CD8-positive, alpha-beta memory T cell (primary cell): ENCODE measurements at places on chromosomes 11 and 22. TPM values are rescaled to one million over a fixed set of nuclear protein-coding genes. Genes with fewer than 3 reads are reported as not detected.

MAPK8IP2 gene
- total RNA-seq = 0.20 TPM

BDNF gene
- total RNA-seq = not detected

PATE4 gene
- total RNA-seq = not detected

SFI1 gene
- total RNA-seq = 129 TPM

PTGDR2 gene
- 0.42 TPM for total RNA-seq

NAALADL1 gene
- 13.3 TPM for total RNA-seq

TNNI2 gene
- total RNA-seq = 0.33 TPM

MUC15 gene
- not detected for total RNA-seq

PIH1D2 gene
- total RNA-seq = 0.38 TPM

GRCh38 chr11:109956124-109956793 is 136.9 kb upstream of the ZC3H12C start:
- DNase-seq = no peak

GRCh38 chr11:84714316-84714780 is 912.8 kb downstream of the DLG2 start:
- DNase-seq = no peak

GRCh38 chr11:131033151-131033651 is 116.9 kb upstream of the SNX19 start:
- no peak for DNase-seq

GRCh38 chr22:42910221-42910942 is 53.3 kb upstream of the ARFGAP3 start:
- DNase-seq = no peak

DNA sequence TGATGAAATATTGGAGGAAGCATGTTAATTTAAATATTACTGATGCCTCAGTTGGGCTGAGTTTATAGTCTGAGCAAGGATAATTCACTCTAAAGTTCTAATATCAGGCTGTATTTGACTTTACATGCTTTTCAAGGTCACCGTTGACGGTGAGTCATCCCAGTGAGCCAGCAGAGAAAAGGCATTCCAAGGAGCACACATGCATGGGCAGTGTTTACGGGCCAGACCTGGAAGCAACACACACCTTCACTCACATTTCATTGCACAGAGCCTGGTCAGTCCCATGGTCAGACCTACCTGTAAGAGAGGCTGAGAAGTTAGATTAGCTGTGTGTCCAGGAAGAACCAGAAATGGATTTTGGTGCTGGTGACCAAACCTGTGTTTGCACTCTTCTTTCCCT is 53.5 kb downstream of the COMMD9 start:
- DNase-seq = no peak

GRCh38 chr22:42321908-42322561 is 51.6 kb upstream of the TCF20 start:
- DNase-seq = no peak

DNA sequence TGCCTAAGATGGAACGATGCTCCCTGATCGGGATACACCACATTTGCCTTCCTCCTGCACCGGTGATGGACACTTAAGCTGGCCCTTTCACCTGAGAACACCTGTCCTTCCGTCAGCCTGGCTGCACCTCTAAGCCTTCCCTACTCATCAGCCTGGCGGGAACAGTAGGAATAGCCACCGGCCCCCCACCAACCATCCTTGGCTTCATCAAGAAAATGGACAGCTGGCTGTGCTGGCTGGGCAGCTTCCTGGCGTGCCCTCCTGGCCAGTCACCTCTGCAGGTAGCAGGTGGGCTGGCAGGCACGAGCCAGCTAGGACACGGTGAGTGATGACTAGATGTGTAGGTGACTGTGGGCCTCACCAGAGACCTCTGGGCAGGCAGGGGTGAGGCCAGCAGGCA is 142.8 kb downstream of the CTTN start:
- DNase-seq = peak; percentile 28

DNA sequence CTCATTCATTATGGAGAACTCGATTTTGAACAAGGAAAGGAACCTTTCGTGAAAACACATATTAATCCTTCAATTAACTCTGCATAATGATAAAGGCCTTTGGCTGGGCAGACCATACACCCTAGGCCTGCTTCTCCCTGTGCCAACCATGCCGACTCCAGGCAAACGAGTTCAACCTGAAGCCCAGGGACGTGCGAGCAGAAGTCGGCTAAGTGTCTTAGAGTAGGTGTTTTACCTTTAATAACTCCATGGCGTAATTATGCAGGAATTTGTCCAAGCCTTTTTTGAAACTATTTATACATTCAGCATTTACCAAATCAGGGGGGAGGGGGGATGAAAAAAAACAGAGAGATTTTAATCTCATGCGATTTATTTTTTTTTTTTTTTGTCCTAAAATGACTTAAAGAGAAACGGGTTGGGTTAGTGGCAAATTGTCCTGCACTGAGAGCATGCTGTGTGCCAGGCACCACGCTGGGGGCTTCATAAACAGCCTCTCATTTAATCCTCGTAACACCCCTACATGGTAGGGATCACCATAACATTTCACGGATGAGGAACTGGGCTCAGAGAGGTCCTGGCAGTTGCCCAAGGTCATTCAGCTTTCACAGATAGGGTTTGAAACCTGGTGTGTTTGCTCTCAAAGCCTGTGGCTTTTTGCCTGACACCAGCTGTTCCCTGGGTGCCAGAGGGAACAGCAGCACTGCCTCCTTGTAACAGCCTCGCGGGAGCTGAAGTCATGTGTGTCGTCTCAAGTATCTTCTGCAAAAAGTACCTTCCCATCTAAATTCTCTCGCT is 423.9 kb downstream of the MN1 start:
- no peak for DNase-seq

GRCh38 chr11:105734426-105734825 is 124.6 kb downstream of the GRIA4 start:
- no peak for DNase-seq

DNA sequence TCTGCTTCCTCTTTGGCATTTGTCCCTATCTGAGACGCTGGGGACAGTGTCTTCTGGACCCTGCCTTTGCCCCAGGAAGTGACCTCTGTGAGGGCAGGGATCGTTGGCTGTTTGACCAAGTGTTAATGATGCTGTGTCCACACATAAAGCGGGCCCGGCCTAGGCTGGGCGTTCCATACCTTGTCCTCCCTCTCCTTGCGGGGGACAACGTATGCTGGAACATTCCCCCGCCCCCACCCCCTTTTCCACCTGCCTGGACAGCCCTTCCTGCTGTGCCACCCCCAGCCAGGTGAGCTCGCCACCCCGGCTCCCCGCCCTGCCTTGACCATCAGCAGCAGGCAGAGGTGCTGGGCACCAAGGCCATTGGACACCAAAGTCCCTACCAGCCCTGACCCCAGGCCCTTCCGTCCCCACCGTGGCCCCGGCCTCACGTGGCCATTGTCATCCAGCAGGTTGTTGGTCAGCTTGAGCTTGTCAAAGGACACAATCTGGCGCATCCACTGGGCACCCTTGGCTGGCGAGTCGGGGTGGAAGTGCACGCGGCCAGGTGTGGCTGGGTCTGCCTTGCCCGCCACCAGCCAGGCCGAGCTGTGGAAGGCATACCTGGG is 4.1 kb upstream of the NUDT8 start:
- no peak for DNase-seq

- peak; percentile 79 for DNase-seq
These were observed at the start of the genes IGHMBP2 and MRPL21 for GRCh38 chr11:68903288-68904247. IGHMBP2 (plus strand) TSS chr11:68903891; CDS start chr11:68903953, 62 bp downstream. MRPL21 (minus strand) TSS chr11:68903832; CDS start chr11:68903810, 22 bp downstream.

DNA sequence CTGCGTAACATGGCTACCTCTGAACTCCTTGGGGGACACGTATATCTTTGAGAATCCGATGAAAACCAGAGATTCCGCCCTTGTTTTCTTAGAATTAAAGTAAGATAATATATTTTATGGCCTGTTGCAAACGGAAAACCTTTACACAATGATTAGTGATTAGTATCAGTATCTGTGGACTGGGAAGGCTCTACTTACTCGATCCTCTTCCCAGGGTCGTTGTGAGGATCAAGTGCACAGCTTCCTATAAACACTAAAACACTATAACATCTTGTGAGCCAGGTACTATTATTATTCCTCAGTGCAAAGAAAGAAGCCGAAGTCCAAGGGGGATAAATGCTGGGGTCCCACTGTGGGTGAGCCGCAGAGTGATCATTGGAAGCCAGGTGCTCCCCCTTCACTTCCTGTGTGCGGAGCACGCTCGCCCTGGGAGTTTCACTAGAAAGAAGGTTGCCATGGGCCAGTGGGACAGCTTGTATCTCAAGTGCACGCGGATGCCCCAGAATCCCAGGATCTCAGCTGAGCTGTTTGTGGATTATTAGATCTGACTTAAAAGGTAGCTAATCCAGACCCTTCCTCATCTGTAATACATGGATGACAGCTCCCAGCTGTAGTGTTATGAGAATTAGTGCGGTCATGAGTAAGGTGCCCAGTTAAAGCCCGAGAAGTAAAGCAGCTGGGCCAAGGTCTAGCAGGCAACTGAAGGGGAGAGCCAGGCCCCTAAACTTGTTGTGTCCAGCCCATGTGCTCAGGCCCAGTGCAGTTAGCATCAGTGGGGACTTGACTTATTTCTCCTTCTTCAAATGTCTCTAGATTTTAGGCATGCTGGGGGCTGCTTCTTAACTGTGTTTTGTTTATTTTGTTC is 839 bp downstream of the CBY1 start:
- DNase-seq = peak; percentile 59

GRCh38 chr22:39360674-39361413 is 11.1 kb downstream of the SYNGR1 start:
- DNase-seq = no peak

- DNase-seq = peak; percentile 89
These were observed at the start of gene POLA2 for GRCh38 chr11:65261591-65262380. POLA2 (plus strand) TSS chr11:65261962; CDS start chr11:65262293, 331 bp downstream.
